Activated T-cell treated with anti-CD3 and anti-CD28 coated beads, Interleukin-2, amount 50 U/mL, for 72 hours (primary cell): ENCODE measurements at places on chromosomes 4 and X.

DNA sequence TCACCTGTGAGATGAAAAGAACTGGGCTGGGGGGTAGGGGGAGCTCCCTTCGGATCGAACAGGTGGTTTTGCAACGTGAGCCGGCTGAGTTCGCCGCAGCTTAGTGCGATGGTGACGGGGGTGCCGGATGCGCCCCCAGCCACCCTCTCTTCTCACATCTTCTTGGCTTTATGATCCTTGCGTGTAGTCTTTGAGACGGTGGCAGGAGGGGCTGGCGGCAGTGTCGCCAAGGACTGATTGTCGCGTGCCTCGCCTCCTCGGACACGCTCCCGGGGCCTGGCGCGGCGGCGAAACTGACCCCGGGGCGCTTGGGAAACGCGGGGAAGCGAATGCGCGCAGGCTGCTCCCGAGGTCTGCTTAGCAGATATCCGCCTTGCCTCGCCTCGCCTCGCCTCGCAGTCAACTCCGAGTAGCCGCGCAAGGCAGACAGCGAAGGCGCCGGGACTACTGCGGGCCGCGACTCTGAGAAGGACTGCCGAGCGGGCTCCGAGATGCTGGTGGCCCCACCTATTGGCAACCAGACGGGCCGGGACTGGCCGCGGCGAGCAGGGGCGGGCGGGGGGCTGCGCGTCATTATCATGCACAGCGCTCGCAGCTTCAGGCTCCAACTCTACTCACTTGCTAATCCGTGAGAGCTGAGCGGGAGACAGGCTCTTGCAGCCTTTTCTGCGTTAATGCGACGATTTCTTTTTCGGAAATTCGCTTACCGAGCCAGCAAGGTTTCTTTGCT is 1.5 kb downstream of the GRID2 start:
- DNase-seq = no peak

DNA sequence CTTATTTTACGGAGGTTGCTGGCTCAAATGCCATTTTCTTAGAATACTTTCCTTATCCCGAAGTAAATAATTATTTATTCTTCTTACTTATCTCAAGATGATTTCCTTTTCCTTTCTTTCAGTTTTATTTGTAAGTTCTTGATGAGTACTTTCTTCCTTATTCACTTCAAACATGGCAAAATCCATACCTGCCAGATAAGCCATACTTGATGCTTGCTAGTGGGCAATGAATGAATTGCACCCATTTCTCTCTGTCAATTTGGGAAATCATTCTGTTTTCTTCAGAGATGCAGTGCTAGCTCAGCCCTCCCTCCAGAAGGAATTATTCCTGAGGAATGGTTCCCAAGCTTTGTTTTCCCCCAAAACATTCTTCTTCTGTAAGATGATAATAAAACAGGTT is 598.3 kb downstream of the SPRY1 start:
- no peak for DNase-seq

DNA sequence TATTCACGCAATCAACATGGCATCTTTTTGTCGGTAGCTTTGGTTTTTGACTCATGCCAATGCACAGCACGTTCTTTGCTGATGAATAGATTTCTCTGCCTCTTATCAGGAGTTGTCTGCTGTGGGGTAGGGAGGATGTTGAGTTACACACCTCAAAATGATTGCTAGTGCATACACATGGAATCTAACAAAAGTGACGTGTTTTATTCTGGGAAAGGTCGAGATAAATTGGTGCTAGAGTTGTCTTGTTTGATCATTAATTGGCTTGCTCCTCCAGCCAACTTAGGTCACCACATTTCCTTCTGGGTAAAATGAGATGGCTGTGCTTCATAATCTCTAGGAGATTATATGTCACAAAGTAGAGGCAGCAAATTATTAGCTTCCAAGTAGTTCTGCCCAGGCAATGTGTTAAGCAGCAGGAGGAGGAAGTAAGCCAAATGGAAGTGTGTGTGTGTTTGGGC is 3.9 kb downstream of the RAB9A start:
- no peak for DNase-seq

DNA sequence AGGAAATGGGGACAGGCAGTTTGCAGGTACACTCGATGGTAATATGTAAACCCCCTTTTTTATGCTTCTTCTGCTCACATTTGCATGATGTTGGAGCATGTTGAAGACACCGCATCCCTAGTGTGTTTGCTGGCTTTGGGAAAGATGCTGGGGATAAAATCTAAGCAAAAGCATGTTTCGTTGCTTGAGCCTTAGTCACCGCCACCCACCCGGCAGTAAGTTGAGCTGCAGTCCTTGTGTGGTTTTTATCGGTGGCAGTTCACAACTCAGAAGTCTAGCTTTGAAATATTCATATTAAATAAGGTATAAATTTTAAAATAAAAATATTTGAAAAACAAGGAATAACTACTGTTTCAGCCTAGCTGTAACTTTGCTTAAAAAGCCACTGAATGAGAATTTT is 21.7 kb upstream of the MND1 start:
- DNase-seq = no peak

DNA sequence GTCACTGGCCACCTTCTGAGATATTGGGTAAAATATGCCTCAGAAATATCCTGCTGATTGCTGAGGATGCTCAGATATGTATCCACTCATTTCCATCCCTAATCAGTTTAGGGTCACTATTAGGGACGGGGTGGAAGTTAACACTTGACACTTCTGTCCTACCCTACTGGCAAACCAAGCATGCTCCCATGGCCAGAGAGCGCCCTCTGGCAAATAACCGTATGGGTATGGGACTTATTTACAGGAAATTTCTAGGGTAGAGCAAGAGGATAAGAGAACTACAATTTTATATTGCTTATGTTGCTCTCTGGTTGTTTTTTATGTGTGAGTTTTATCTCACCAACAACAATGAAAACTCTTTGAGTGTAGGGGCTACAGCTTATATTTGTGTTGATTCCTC is 86.8 kb upstream of the TSPAN7 start:
- DNase-seq = no peak

DNA sequence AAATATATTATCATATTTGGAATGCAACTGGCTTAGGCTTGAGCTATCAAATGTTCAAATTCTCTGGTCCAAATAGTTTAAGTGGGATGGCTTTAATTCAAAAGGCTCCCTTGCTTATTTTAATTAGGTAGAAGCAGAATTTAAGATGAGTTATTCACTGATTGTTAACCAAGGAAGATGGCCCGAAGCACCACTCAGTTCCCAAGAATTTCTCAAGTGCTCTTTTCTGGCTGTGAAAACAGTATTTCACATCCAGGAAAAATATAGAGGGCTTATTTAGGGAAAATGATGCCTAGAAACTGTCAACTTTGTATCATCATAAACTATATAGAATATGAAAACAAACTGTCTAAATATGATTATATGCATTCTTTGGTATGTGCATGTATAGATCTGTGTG is 246.5 kb upstream of the SFRP2 start:
- no peak for DNase-seq

- DNase-seq = peak; percentile 21
Measured at GRCh38 chr4:30721185-30722091, 1.3 kb downstream of the PCDH7 start.

DNA sequence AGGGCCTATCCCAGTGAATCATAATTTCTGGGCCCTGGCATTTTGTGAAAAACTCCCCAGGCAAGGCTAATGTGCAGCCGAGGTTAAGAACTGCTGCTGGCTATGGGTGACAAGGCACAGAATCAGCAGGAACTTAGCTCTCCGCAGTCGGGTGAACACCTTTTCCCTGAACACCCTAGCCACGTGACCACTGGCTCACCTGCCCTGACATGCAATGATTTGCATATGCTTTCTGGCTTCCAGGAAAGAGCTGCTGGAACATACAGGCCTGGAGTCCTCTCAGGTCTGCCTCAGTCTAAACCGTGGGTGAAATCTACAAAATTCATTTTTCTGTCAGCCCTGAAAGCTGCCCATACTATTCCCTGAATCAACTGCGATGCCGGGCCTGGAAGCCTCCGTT is 56.6 kb downstream of the ZNF827 start:
- no peak for DNase-seq

DNA sequence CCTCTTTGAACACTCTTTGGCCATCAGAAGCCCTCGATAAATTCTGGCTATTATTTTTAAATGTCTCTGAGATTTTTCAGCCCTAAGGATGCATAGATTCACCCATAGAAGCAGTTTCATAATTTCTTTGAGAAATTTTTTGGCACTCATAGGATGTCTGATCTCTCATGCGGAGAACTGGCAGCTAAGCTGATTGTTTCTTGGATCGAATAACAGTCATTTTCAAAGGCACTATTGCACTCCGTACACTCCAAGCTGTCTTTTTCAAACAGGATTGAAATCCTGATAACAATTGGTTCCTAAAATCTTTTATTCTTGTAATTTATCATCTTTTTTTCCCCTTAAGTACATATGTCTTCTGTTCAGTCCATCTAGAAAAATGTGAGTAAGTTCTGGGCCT is 411.9 kb downstream of the SPOCK3 start:
- DNase-seq = no peak

- DNase-seq = no peak
Measured at GRCh38 chr4:41122775-41123174, 91.6 kb downstream of the APBB2 start.

- no peak for DNase-seq
Measured at GRCh38 chrX:40683245-40683644, 35.9 kb upstream of the CXorf38 start.

DNA sequence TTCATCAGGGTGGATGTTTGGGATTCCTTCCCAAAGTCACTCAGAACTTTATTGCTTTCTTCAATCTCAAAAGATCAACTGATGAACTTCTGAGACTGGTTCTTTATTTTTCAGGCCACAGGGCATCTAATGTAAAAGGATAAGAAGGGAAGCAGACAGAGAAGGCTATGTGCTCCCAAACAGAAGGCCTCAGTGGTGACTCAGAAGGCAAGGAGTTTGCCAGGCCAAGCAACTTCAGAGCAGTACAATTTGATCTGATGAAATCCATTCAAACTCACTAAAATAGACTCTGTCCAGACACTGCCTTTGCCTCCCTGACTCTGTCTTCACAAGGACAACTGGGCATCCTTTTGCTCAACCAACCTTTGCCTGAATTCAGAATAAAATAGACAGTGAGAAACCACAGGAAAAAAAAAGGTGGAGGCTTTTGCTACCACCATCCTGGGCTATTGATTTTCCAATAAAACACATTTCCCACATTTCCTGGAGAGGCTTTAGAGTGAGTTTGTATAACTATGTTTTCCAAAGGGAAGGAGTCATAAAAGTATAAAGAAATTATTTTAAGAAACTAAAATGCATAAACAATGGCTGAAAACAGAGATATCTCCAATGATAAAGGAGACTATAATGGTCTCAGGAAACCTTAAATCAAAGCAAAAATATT is 55.2 kb downstream of the ARHGEF6 start:
- DNase-seq = no peak

GRCh38 chrX:107360788-107361360 is 88.6 kb upstream of the FRMPD3 start:
- DNase-seq = no peak

- DNase-seq = no peak
Measured at GRCh38 chrX:1388651-1389050, 3.3 kb downstream of the SLC25A6 start.

GRCh38 chr4:33625748-33626147 is 2618.6 kb downstream of the ARAP2 start:
- DNase-seq = no peak

DNA sequence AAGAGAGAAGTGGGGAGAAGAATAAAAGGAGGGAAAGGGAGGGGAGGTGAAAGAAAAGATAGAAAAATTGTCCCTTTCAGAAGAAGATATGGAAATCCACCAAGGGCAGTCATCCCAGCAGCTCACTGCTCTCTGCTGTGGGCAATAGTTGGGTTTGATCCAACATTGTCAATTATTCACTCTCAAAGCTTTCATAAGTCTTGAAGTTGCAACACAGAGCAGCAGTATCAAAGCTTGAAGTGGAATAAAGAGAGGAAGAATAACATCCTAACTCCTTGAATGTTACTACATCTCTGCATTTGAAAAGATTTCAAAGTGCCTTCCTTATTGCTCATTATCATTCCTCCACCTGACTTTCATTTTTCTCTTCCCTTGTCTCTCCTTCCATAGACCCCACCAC is 62.3 kb upstream of the HHIP start:
- DNase-seq = no peak

DNA sequence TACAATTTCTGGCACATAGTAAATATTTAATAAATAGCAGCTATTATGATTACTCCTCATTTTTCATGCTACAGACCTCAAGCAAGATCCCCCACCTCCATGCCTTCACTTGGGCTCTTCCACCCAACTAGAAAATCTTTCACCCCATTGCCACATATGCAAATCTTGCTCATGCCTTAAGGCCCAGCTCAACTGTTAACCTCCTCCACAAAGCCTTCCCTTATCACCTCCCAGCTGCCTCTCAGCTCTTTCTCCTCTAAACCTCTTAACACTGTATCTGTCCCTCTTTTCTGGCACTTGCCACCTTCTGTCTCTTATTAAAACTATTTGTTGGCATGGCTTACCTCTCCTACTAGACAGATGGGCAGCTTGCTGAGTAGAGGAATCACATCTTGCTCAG is 51.5 kb downstream of the PJA1 start:
- DNase-seq = no peak

- no peak for DNase-seq
Measured at GRCh38 chrX:38697461-38697860, 103.8 kb upstream of the MID1IP1 start.

DNA sequence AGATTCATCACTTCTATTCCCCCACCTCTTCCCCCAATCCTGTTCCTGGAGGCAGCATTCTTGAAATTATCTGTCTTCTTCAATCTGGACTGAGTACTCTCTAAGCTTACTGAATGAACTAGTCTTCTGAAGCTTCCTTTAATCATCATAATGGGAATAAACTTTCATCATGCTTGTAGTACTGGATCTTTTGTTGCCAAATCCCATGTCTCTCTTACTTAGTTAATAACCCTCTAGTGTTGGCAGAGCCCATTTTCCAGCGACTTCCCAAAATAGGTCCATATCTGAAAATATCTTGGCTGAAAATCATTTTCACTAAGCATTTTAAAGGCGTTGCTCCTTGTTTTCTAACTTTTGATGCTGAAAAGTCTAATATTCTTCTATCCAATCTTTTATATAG is 39.6 kb downstream of the RPS6KA3 start:
- no peak for DNase-seq

DNA sequence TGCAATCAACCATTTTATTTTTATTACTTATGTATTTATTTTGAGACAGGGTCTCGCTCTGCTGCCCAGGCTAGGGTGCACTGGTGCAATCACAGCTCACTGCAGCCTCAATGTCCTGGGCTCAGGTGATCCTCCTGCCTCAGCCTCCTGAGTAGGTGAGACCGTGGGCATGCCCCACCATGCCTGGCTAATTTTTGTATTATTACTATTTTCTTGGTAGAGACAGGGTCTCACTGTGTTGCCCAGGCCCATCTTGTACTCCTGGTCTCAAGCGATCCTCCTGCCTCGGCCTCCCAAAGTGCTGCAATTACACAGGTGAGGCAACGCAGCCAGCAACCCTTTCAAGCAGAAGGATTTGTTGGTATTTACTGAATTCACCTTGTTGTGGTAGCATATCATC is 60.3 kb upstream of the PPP2R3B start:
- no peak for DNase-seq

DNA sequence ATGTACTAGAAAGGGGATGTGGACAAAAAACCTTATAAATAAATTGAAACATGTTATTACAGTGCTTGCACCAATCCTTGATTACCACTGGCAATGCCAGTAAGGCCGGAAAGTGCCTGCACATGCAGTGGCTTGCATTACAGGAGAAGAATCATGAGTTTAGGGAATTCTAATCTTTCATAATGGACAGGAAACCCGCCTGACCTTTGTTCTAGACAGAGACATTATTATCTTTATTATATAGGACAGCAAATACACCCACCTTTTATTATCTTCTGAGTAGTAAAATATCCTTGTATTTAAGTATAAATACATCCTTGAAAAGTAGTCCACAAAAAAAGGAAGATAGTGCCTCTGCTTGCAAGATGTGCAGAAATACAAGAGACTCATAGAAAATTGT is 379.9 kb upstream of the LCORL start:
- DNase-seq = no peak
